ENCODE measurements at places on chromosomes 5 and 9.

DNA sequence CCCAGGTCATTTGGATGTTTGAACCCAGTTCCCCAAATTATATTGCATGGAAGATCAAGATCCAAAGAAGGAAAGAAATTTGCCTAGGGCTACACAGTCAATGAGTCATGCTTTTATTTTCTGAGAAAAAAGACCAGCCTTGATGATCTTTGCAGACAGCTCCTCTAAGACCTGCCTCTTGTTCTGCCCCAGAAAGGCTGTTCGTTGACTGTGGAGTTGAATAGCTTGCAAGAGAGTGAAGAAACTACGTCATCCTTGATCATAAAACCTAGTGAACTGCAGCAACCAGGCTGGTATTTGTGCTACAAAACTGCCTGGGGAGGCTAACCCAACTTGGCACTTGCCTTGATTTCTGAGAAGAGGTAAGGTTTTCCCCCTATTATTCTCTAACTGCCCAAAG, 263.9 kb downstream of the PAPPA start:
- DNase-seq: no peak

GRCh38 chr9:126519660-126520420, 93.9 kb upstream of the LMX1B start:
- no peak for DNase-seq

GRCh38 chr9:8391132-8391531, 591.6 kb upstream of the DMAC1 start:
- DNase-seq: no peak

DNA sequence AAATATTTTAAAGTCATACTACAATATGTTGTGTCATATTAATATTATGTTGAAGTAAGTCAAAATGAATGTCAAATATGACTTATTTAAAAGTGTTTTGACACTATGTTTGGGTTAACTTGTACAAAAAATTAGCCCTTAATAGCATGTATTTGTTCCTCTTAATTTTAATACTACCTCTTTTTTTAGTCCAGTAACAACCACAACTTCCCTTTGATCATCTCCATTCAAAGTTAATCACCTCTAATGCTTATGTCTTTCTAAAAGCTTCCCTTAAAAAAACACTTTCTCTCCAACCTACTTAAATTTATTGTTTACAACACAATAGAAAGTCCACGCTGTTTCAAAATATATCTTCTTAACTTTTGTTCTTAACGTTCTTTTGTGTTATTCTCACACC, 9.6 kb downstream of the SLCO4C1 start:
- DNase-seq: no peak

GRCh38 chr5:54959673-54960418, 25.5 kb downstream of the ESM1 start:
- no peak for DNase-seq

- DNase-seq: no peak
Observed at GRCh38 chr9:107712390-107712789, 222.8 kb upstream of the KLF4 start.

DNA sequence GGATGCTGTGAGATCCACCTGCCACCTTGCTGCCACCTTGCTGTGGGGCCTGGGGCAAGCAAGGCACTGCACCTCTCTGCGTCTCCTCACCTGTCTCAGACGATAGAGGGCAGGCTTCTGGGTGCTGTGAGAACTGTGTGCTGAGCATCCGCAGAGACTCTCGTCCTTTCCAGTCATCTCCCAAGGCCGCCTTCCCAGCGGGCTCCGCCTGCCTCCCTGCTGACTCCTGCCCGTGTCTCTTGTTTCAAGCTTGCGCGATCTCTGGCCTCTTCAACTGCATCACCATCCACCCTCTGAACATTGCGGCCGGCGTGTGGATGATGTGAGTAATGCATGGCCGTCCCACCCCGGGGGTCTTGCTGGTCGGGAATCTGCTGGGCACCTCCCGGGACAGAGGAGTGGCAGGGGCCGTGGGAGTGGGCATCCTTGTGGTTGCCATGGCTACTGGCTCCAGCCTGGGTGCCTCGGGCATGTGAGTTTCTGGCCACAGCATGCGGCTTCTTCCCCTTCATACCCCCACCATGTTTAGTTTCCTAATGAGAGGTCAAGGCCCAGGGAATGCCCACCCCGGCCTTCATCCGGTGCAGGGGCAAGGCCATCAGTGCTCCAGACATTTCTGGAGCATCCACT, 3.6 kb downstream of the CACFD1 start:
- DNase-seq: no peak

DNA sequence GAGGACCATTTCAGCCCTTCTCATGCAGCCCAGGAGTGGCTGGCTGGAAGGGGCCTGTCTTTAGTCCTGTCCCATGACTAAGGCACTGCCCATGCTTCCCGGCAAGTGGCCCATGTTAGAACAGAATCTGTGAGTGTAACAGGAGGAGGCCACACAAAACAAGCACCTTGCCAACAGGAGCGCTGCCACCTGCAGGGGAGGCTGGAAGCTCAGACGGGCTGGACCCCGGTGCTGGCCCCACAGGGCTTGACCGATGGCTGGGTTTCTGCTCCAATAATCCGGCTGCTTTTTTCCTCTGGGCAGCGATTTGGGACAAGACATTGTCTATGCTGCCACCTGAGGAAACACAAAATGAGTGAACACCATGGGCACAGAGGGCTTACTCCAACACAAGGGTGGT, 28.4 kb downstream of the ANKS6 start:
- no peak for DNase-seq

GRCh38 chr9:34341659-34342295, 12.4 kb downstream of the NUDT2 start:
- no peak for DNase-seq

DNA sequence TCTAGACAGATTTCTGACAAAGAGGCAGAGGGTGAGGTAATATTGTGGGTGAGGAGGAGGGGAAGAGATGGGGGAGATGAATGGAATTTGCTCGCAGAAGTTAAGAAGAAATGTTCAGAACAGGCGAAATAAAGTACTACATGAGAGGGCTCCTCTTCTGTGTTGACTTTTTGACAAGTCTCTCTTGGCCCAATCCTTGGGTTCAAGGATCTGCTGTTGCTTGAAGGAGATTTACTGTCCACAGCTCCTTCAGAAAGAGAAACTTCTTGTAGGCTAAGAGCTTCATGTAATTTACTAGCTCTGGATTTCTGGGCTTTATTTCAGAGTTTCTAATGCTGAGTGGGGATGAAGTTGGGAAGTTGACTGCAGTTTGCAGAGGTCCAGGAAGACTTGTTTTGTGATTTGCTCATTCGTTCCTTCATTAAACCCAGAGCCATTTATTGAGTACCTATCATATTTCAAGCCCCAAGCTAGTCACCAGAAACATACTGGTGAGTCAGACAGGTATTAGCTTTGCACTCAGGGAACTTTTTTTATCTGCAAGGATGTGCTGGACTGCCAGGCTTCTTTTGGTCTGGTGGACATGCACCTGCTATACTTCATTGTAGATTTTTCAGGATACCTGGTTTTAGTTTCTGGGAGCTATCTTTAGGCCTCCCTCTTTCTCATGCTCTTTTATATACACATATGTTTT, 402.9 kb upstream of the CLINT1 start:
- DNase-seq: no peak

DNA sequence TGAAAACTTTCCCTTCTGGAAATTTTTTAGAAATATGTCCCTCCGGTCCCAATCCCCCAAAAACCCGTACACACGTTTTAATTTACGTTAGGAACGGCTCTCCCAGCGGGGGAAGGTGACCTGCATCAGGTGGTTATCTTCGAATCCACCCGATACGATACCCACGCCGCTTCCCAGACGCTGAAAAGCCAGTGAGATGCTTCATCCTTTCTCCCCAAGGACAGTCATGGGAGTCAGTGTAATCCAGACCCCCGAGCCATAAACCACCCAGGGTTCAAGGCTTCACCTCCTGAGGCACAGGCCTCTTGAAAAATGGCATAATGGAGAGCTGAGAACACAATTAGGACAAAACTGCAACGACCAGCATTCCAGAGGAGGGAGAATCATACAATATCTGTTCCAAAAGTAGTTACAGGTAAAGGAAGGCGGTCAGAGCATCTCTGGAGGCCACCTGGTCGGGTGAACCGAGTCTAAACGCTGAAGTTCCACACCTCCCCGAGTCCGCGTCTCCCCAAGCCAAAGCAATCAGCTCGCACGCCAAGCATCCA, 857 bp downstream of the FAM169A start:
- DNase-seq: no peak

DNA sequence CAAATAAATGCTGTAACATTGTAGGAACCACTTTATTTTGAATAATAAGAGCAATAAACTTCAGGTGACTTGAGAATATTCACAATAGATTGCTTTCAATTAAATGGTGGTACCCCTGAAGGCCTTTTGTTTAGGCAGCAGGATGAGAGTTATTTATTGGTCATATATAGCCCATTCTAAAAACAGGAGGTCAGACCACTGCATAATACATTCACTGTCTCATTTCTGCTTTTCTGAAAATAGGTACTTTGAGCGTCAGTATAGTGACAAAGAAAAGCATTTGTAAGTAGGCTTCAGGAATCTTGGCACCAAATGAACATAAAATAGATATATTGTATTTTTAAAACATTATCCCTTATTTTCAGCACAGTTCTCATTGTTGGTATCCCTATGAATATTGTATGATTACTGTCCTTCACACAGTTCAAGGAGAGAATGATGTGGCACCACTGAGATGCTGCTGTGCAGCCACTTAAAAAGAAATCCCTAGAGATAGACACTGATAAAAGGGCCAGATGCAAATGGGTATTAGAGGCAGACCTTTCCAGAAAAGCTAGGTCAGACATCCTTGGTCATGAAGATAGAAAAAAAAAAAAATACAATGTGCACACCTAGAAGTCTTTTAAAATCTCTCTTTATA, 381.8 kb upstream of the ST8SIA4 start:
- DNase-seq: no peak

- no peak for DNase-seq
Observed at GRCh38 chr5:66072031-66072430, 72.1 kb upstream of the SREK1 start.

DNA sequence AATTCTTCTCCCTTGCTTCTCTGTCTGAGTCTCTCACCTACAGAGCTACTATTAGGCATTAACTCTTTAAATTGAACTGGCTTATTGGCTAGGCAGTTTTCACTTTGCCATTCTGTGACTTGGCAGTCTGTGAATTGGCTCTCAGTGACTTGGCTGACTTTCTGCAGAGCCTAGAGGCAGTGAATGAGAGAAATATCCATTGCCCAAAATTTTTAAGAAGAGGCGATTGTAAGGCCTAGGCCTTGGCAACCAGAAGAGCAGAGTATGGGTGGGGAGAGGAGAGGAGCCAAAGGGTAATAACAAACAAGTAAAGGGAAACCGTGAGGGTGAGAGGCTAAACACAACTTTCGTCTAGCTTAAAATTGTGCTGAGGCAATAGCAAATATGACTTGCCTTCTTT, 176.7 kb downstream of the PRR16 start:
- no peak for DNase-seq
